CD8-positive, alpha-beta memory T cell (primary cell): ENCODE measurements at places on chromosomes 16 and 17. TPM values are rescaled to one million over a fixed set of nuclear protein-coding genes. Genes with fewer than 3 reads are reported as not detected.

Gene TEX14
- total RNA-seq = 0.11 TPM

- no peak for DNase-seq
Measured at GRCh38 chr16:88338111-88338510, 44.6 kb upstream of the ZNF469 start.

Gene CUEDC1
- total RNA-seq = 0.73 TPM

DNA sequence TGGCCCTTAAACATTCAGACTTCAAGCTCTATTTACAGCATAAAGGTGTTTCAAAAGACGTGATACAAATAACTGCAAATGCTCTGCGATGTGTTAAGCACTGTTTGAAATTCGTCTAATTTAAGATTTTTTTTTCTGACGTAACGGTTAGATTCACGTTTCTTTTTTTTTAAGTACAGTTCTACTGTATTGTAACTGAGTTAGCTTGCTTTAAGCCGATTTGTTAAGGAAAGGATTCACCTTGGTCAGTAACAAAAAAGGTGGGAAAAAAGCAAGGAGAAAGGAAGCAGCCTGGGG lies 681 bp upstream of the MAPT start:
- DNase-seq = no peak

GRCh38 chr17:41586863-41587495 lies at the start of gene KRT14:
Gene KRT14, minus strand, starts transcription at chr17:41586895. Its CDS starts 61 bp downstream, at chr17:41586834.
- no peak for DNase-seq

Gene TMEM204
- 30.9 TPM for total RNA-seq

GRCh38 chr17:14294876-14295275 lies 6.0 kb upstream of the HS3ST3B1 start:
- DNase-seq = no peak

GRCh38 chr17:43695970-43696865 lies 34.5 kb upstream of the MEOX1 start:
- no peak for DNase-seq

Gene ATP1B2
- total RNA-seq = 0.53 TPM

Gene TOX3
- not detected for total RNA-seq

Gene TNP2
- total RNA-seq = not detected

Gene MFAP4
- total RNA-seq = not detected

- DNase-seq = no peak
Measured at GRCh38 chr16:8736123-8736668, 61.2 kb downstream of the TMEM186 start.

Gene CHST5
- not detected for total RNA-seq

DNA sequence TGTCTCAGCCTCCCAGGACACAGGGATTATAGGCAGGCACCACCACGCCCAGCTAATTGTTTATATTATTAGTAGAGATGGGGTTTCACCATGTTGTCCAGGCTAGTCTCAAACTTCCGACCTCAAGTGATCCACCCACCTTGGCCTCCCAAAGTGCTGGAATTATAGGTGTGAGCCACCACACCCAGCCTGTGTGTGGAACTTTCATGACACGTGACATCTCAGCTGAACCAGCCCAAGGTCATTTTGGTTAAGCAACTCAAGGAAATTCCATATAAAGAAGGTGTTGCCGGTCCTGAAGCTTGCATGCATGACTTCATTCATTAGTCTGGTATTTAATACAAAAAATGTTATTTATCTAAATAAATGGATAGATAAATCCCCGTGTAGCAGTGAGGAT lies 145.5 kb downstream of the AXIN2 start:
- no peak for DNase-seq

Gene PRR35
- not detected for total RNA-seq

DNA sequence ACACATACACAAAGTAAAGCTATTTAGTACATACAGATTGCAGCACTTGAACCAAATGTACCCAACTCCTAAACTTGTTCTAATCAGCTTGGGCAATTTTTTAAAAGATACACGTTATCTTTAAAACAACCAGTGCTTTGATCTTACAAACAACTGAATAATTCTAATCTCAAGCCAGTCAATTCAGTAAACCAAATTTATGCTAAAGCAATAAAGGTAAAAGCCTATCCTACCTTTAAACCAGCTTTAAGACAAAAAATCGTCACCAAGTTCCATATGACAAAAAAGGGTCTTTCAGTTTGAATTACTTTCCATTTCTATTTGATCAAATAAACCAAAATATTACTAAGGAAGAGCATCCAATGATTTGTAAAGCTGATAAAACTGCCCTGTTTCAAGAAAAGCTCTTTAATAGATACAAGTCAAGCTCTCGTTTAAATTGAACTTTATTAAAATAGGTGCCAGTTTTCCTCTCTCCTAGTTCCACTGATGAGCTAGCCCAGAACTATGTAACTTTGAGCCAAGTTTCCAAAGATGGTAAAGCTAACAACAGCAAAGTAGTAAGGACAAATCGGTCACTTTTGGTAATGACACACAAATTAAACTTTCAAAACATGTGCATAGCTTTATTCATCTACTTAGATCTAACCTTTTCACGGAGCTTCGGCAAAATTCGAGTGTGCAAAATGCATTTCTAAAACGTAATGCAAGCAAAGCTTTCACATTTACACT lies 10.2 kb downstream of the CRYBA1 start:
- no peak for DNase-seq

- peak; percentile 13 for DNase-seq
Measured at GRCh38 chr17:17154981-17155380, 51.2 kb downstream of the PLD6 start.

DNA sequence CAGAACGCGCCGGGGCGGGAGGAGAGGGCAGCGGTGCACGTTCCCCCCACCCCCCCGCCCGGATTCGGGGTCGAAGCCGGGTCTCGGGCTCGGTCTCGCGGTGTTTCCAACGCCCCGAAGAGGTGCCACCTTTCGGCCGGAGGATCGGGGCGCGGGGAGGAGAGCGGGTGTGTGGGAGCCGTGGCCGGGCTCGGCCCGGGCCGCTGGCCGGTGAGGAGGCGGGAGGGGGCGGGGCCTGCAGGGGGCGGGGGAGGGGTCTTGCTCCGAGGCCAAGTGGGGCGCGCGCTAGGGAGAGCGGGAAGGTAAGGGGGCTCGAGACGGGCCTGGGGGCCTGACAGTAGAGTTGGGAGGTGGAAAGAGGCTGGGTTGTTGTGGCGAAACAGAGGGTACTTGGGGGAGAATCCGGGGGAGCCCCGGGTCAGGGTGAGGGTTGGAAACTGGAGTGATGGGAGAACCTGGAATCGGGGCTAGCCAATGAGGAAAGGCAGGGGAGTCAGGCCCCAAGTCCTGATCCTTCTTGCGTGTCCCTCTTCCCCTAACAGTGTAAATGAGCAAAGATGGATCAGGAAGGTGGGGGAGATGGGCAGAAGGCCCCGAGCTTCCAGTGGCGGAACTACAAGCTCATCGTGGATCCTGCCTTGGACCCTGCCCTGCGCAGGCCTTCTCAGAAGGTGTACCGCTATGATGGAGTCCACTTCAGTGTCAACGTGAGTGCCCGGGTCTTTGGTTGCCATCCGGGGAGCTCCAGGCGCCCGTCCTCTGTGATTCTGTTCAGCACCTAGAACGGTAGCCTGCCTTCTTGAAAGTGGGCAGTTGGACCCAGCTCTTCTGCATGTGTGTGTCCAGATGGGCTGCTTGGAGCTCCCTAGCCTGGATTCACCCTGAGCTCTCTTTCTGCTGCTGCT lies 873 bp downstream of the SETD1A start:
- no peak for DNase-seq

DNA sequence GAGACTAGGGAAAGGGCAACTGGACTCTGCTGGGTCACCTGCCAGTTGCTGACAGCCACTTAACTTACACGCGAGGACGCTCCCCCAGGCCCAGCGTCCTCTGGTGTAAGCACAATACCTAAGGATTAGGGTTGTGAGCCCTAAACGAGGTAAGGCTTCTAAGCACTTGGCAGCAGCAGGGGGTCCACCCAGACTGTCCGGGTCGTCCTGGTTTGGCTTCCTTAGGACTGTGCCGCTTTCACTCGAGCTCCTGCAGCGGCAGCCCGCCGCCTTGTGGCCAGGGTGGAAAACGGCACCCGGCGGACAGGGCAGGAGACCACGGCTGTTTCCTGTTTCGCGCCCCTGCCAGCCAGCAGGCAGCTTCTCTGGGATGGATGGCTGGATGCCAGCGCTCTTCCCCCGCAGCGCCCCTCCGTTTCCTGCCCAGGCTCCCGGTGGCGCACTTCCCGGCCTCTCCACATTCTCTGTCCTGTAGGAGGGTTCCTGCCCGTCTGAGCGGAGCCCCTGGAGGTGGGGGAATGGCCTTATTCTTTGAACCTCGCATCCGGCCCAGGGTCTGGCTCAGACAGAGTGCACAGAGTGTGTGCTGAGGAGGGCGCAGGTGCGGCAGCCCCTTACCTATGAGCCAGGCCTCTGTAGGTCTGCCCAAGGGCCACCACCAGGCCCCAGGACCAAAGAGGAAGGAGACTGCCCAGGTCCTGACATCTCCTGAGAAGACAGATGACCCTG lies 47.0 kb upstream of the AMZ2 start:
- peak; percentile 82 for DNase-seq

DNA sequence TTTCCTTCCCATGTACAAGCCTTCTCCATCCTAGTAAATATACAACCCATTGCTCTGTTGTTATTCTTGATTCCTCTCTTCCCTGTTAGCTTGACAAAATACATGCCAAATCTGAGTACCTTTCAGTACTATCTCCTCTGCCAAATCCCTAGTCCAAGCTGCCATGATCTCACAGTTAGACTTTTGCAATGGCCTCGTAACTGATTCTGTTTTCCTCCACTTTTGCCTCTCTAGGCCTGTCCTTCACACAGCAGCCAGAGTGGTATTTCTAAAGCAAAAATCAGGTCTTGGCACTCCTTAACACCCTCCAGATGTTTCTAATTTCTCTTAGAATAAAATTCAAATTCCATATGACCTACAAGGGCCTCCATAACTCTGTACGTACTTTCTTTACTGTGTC lies 153.0 kb upstream of the RBL2 start:
- no peak for DNase-seq

DNA sequence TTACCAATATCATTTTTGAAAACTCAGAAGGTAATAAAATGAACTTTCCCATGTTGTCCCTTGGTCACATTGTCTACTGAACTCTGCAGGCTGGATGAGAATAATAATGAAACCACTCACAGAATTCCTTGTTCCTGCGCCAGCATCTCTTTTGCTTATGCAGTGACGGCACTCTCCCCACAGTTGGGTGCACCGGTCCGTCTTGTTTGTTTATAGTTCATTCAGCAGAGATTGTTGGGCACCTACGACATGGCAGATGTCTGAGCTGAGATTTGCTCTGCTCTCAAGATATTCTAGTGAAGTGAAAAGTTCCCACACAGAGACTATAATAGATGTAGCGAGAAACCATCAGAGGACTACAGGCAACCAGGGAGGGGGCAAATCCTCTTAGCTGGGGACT lies 375.7 kb upstream of the CDH11 start:
- no peak for DNase-seq

- DNase-seq = no peak
Measured at GRCh38 chr17:43135454-43135819, 10.3 kb upstream of the BRCA1 start.

GRCh38 chr16:16162591-16162990 lies 60.7 kb downstream of the ABCC6 start:
- no peak for DNase-seq

Gene DHX58
- total RNA-seq = 8.1 TPM

DNA sequence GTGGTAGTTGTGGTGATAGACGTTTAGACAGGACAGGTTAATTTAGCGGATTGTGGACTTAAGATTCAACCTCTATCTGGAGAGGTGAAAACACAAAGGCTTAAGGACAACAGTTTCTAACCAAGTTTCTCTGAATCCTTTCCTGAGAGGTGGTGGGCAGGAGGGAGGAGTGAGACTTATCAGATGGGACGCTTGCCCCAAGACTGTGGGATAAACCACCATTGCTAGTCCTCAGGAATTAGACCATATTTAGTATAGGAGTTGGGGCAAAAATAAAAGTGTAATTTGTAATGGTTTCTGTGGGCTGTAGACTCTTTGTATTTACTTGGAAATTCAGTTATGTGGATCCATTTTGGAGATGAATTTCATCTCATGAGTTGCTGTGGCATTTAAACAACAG lies 6.6 kb downstream of the PDP2 start:
- DNase-seq = no peak

GRCh38 chr16:23948949-23949411 lies 113.2 kb downstream of the PRKCB start:
- DNase-seq = peak; percentile 89

DNA sequence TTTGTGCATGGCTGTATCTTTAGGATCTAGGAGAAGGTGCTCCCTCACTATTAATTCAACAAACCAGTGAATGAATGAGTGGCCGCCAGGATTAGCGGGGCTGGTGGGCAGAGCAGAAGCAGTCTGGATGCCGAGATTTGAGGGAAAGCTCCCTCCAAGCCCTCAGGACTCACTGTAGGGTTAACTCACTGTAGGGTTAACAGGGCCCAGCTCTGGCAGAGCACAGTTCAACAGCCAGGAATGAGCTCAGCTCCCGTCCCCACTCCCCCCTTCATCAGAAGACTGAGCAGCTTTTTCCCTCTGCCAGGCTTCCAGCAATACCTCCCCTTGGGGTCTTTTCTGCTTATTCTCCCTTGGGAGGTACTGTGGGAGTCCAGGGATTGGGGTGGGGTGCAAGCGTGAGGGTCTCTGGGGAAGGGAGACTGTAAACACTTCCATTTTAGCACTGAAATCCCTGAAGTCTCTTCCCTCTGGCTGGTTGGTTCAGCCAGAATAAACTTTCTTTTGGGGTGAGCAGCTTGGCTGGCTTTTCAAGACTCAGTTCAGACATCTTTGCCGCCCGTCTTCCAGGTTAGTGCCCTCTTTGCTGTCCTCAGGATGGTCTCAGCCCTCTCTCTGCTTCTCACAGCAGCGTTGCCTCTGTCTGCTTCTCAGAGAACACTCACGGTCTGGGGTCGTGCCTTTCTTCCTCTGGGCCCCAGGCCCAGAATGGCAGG lies 53.7 kb upstream of the WSB1 start:
- no peak for DNase-seq

DNA sequence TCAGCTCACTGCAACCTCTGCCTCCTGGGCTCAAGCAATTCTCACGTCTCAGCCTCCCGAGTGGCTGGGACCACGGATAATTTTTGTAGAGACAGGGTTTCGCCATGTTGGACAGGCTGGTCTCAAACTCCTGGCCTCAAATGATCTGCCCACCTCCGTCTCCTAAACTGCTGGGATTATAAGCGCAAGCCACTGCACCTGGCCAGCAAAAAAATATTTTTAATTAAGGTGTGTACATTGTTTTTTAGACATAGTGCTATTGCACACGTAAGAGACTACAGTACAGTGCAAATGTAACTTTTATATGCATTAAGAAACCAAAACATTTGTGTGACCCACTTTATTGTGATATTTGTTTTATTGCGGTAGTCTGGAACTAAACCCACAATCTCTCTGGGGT lies 49.0 kb downstream of the NACA2 start:
- DNase-seq = no peak

- DNase-seq = peak; percentile 12
Measured at GRCh38 chr17:78665952-78666920, 89.0 kb upstream of the DNAH17 start.

Gene GPS2
- 85.2 TPM for total RNA-seq

Gene MT4
- not detected for total RNA-seq

- DNase-seq = no peak
Measured at GRCh38 chr17:34668206-34668605, 88.8 kb downstream of the TMEM132E start.

Gene EZH1
- 40.8 TPM for total RNA-seq

GRCh38 chr16:57865746-57866528 lies 63.6 kb upstream of the KIFC3 start:
- no peak for DNase-seq
